ENCODE measurements at places on chromosomes 5 and 9.

- no peak for DNase-seq
These were observed 154.9 kb downstream of the ARRDC3 start for GRCh38 chr5:91228188-91228587.

GRCh38 chr5:170753311-170753710 lies 30.2 kb upstream of the GABRP start:
- no peak for DNase-seq

- no peak for DNase-seq
These were observed 173.4 kb downstream of the NR3C1 start for GRCh38 chr5:143229896-143230675.

DNA sequence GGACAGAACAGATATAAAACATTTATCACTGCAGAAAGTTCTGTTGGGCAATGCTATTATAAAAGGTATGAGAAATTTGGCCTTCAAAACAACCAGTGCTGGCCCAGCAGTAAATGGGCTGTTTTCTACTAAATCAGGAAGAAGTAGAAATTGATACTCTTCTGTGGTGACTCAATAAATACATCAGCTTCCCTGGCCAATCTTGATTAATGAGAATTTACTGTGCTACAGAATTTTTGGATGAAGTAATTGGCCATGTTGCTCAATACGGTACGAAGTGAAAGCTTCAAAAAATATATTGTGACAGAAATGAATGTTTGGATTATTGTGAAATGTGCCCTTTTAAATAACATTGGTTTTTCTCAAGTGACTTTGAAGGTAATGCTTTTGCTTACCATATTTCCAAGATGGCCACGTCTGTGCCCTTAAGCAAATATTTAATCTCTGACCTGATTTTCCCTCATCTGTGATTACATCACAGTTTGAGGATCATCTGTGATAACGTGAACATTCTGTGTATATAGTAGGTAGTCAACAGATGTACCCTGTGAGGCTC lies 4.2 kb downstream of the DNAJA1 start:
- no peak for DNase-seq

GRCh38 chr9:36250079-36250478 lies 8.2 kb downstream of the GNE start:
- DNase-seq: no peak

GRCh38 chr5:80632700-80633099 lies 21.8 kb upstream of the MSH3 start:
- DNase-seq: no peak

- no peak for DNase-seq
These were observed 8.3 kb downstream of the HSD17B3 start for GRCh38 chr9:96293498-96294158.

DNA sequence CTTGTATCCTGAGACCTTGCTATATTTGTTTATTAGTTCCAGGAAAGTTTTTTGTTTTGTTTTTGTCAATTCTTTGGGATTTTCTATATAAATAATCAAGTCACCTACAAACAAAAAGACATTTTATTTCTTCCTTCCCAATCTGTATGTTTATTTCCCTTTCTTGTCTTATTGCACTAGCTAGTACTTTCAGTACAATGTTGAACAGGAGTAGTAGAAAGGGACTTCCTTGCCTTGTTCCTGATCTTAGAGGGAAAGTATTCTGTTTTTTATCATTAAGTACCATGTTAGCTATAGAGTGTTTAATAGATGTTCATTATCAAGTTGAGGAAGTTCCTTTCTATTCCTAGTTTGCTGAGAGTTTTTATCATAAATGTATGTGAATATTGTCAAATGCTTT lies 119.5 kb upstream of the TLE4 start:
- DNase-seq: no peak

DNA sequence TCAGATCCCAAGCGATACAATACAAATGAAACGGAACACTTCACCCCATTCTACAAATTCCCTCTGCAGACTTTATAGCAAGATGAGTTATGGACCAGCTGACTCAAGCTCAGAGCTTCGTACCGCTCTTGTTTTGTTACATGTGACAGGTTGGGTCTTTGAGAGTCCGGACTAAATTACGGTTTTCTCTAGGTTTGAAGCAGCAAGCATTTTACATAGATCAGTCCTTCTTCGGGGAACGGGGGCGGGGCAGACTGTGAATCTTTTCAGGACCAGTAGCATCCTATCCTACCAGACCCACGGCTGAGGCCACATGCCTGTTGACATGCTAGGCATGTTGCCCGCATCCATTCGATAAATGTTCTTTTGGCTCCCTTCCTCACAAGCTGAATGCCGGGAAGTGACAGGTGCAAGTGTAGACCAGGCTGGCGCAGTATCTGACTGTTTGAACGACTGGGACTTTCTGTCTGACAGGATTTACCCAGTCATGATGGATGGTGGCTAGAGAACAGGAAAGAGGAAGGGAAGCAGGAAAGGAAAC lies 811.0 kb upstream of the GRAMD2B start:
- DNase-seq: no peak

- DNase-seq: no peak
These were observed 20.2 kb downstream of the NR2F1 start for GRCh38 chr5:93603078-93603792.

DNA sequence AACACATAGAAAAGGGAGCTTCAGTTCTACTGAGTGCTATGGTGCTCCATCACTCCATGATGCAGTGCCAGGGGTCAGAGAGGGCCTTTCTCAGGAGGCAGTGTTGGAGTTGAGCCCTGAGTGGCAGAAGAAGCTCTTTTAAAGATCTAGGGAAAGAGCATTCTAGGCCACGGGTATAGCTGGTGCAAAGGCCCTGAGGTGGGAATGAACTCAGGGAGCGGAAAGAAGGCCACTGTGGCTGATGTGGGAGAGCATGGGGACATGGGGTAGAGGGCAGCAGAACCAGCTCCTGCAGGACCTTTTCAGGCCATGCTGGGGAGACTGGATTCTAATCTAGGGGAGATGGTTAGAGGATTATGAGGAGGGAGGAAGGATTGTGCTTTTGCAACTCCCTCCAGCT lies 9.9 kb downstream of the PSD2 start:
- DNase-seq: no peak

GRCh38 chr5:39376293-39376714 lies 12.0 kb upstream of the C9 start:
- DNase-seq: peak; percentile 55

DNA sequence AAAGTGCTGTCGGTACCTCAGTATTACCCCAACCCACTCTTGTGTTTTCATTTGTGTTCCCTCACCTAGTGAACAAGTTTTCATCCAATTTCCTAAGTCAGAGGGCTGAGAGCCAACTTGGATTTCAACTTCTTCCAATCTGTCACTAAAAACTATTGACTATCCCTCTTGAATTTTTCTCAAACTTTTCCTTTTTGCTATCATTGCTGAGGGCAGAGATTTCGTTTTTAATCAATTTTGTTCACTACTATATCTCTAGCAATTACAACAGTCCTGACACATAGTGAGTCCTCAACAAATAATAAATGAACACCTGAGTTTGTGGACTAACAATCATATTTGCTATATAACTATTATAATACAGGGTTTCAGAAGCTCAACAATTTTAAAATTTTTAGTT lies 29.0 kb downstream of the MEIKIN start:
- DNase-seq: no peak

DNA sequence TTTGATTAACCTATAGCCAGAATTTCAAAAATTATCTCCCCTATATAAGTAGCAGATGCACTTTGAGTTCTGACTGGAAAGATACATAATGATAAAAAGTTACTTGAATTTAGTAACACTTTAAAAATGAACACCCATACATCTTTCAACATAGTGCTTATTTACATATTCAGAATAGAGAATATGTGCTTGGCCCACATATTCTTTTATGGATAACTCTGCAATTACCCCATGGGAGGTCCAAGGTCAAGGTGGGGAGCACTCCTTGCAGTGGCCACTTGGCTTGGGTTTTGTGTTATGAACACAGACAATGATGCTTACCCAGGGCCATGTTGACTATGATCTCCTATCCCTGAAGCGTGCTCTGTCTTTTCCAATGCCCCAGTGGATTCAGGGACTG lies 169.3 kb downstream of the CDC42SE2 start:
- DNase-seq: no peak

DNA sequence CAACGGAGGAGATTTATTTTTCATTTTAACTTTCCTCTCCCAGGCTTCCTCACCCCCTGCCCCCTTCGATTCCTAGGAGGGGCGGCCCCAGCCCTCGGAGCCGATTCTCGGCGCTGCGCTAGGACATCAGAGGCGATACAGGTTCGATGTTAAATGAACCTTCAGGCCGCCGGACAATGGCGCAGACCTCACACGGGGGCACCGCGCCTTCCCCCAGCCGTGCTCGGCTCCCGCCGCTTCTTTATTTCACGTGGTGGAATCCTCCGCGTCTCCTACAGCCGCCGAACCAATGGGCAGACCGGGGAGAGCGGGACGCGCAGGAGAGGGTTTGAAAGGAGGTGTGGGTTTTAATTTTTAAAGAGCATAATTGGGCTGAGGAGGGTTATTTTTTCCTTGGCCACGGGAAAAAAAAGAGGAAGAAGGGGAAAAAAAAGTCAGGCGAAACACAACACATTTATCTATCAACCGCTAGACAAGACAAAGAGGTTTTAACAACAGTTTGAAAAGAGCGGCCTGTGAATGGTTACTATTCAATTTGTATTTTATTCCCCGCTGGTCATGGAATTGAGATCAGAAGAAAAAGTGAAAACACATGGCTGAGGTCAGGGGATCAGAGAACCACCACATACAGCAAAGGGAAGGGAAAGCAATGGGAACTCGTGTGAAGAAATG lies 126.8 kb downstream of the TMEM174 start:
- no peak for DNase-seq

- DNase-seq: peak; percentile 81
These were observed 64.7 kb upstream of the SPOCK1 start for GRCh38 chr5:137563646-137564397.

GRCh38 chr9:91379426-91379825 lies 17.7 kb upstream of the AUH start:
- no peak for DNase-seq

GRCh38 chr9:22060831-22061383 lies 51.8 kb upstream of the CDKN2B start:
- no peak for DNase-seq

DNA sequence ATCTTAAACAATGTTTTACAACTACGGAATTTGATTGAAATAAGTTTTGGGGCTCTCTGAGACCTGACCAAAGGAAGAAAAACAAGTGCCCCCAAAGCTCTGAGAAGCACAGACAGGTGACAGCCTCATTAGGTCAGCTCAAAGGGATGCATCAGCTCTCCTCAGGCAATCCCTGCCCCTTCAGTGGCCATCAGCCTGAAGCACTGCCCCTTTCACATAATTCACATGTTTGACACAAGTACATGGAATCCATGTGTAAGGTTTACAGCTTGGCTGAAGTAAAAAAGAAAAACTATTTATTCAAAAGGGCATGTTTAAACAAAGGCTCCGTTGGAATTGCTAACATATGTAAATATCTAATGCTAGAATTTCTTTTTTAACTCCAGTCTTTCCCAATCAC lies 56.3 kb downstream of the TSSK1B start:
- DNase-seq: no peak

DNA sequence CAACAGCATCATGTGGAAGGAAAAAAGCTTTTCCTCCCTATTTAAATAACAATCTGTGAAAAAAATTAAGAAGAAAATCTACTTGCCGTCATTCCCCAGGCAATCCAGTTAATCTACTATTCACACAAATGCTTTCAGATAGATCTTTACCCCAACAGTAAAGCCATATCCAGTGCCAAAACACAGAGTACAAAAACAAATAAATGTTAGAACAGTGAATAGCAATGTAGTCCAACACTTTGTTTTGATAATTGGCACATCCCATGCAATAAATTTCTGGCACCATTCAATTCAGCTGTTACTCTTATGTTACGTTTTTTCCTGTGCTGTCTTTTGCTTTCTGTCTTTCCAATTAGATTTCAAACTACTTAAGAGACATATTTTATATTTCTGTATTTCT lies 2245.5 kb upstream of the WWC1 start:
- DNase-seq: no peak

- no peak for DNase-seq
These were observed 816.8 kb downstream of the MTRR start for GRCh38 chr5:8685704-8686103.

GRCh38 chr5:44935262-44935661 lies 126.5 kb downstream of the MRPS30 start:
- no peak for DNase-seq

GRCh38 chr9:123868002-123868401 lies 61.9 kb downstream of the DENND1A start:
- no peak for DNase-seq

DNA sequence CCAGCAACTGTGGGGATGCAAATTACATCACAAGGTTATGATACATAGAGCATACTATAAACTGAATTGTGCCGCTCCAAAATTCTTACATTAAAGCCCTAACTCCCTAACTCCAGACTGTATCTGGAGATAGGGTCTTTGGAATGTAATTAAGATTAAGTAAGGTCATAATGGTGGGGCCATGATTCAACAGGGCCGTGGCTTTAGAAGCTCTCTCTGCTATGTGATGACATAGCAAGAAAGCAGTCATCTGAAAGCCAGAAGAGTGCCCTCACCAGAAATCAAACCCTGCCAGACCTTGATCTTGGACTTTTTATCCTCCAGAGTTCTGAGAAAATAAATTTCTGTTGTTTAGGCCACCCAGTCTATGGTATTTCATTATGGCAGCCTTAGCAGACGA lies 123.9 kb downstream of the FBXL17 start:
- no peak for DNase-seq

GRCh38 chr5:171721464-171721863 lies 64.2 kb upstream of the SMIM23 start:
- no peak for DNase-seq

DNA sequence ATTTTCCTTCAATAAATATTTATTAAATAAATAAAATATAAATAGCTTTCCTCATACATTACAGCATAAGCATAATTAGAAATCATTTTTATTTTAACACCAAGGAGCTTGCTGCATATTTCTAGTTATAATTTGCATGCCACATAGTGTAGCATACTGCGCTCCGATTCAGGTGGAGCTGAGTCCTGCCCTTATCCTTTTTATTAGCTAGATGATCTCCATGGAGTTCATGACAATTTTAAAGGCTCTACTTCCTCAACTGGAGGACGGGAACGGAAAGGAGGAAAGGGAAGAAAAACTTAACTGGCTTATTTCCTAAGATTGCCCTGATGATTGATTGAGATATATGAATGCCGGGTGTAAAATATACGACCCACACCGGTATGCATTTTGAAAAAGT lies 385.2 kb downstream of the PLK2 start:
- DNase-seq: no peak

DNA sequence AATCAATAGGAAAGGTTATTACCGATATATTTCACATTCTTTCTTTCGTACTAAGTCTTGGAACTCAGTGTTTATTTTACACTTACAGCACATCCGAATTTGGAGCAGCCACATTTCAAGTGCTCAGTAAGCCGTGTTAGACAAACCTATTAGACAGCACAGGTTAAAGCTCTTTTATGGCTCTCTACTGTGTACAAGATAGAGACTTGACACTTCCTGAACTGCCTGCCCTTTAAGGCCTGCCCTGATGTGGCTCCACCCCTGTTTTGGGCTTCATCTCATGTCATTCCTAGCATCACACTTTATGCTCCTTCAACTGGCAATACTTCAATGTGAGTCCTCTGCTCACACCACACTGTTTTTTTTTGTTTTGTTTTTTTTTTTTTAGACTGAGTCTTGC lies 23.5 kb upstream of the SUSD1 start:
- no peak for DNase-seq

- no peak for DNase-seq
These were observed 230 bp downstream of the SLC44A1 start for GRCh38 chr9:105244734-105245028.

GRCh38 chr5:76689321-76690036 lies 26.4 kb upstream of the F2R start:
- DNase-seq: peak; percentile 94
